ENCODE measurements at places on chromosomes 3 and 15.

- no peak for DNase-seq
Observed at GRCh38 chr3:194194051-194194756, 58.3 kb downstream of the HES1 start.

GRCh38 chr3:135000465-135000864 lies 205.4 kb downstream of the EPHB1 start:
- no peak for DNase-seq

DNA sequence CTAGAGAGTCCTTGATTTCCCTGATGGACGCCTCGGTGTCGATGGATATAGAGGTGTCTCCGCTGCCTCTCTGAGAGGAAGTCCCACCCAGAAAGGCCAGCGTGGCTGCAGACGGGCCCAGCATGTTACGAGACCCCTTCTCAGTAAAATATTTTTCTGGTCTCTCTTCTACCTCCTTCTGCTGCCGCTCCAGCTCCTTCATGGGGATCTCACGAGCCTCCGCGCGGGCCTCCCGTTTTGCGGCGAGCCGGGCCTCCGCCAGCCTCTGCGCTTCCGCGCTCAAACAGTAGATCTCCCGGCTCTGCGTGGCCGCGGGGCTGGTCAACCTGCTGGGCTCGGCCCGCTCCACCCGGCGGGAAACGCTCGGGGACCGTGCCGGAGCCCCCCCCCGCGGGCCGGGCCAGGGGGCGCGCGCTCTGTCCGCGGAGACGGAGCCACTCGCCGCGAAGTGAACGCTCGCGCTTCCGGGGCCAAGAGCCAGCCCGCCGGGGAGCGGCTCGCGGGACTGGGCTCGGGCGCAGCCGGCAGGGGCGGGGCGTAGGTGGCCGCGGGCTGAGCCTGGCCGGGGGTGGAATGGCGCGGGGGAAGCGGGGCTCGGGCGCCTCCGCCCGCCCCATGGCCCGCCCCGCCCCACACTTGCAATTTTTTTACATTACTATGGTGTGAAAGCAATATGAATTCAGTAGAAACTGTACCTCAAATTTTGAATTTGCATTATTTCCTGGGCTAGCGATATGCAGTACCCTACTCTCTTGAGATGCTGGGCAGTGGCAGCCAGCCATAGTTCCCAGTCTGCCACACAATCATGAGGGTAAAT lies 10.2 kb upstream of the KCNMB3 start:
- no peak for DNase-seq

- DNase-seq: no peak
Observed at GRCh38 chr3:152574461-152575079, 260.4 kb upstream of the P2RY1 start.

- no peak for DNase-seq
Observed at GRCh38 chr3:8886546-8886945, 76.7 kb downstream of the RAD18 start.

GRCh38 chr15:73946046-73946721 lies 19.9 kb downstream of the LOXL1 start:
- no peak for DNase-seq

DNA sequence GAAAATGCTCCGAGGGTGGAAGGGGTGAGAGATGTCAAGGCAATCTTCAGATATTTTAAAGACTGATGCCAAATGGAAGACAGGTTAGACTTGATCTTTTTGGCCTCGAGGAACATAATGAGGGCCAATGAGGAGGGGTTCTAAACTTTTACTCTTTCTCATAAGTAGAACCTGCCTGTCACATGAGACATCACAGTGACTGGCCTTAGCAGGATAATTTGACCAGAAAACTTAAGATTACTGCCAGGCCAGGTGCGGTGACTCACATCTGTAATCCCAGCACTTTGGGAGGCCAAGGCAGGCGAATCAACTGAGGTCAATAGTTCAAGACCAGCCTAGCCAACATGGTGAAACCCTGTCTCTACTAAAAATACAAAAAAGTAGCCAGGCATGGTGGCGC lies 12.2 kb downstream of the TM4SF4 start:
- DNase-seq: no peak

DNA sequence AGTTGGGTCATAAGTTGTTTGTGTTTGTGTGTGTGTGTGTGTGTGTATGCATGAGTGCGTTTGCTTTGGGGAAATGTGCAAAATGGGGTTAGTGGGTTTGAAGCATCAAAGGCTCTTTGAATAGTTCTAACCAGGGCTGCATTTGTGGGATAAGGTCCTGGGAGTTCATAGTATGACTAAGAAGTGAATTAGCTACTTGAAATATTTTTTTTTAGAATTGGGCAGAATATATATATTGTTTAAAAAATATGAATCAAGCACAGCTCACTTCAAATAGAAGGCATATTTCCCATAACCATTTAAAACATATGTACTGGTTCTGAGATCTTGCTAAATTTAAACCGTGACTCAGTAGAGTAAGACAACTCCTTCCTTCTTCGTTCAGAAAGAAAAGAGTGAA lies 43.1 kb downstream of the IGF2BP2 start:
- no peak for DNase-seq

DNA sequence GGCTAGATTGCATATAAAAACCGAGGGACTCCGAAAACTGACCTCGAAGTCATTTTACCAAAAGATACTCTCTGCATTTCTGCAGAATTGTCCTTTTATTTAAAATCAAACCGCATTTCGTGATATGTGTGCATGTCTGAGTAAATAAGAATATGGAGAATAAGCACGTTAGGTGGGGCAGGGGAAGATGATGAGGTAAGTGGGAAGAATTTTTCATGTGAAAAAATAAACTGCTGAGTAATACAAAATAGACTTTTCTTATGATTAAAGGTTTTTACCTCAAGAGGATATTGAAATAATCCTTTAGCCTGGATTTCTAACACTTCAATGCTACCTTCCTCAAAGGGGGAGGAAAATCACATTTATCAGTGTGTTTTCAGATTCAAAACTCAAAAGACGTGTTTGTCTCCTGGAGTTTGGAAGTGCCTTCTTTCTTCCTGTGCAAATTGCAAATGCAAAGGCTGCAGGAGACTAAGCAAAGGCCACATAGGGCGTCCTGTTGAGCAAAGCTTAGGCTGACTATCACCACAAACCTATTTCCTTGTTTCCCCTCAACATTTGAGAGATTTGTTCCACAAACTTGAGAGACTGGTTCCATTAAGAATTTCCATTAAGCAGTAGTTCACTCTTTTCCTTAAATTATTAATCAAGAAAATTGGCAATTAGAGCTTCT lies 813.5 kb downstream of the MCTP2 start:
- DNase-seq: no peak

- no peak for DNase-seq
Observed at GRCh38 chr15:94639701-94640100, 408.3 kb downstream of the MCTP2 start.

DNA sequence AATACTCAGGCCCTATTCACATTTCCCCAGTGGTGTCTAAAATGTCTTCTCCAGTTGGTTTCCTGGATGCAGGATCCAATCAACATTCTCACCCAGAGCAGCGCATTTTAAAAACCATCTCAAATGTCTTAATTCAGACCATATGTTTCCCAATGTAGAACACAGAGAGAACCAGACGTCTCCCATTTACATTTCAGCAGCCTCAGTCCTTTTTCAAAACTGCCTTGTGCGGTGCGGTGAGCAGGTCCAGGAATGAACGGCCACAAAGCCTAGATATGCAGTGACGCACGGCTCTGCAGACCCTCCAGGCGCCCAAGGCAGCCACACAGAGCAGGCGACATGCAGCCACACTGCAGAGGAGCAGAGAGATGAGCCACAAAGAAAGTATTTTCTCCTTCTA lies 66.1 kb upstream of the MEX3B start:
- DNase-seq: no peak

DNA sequence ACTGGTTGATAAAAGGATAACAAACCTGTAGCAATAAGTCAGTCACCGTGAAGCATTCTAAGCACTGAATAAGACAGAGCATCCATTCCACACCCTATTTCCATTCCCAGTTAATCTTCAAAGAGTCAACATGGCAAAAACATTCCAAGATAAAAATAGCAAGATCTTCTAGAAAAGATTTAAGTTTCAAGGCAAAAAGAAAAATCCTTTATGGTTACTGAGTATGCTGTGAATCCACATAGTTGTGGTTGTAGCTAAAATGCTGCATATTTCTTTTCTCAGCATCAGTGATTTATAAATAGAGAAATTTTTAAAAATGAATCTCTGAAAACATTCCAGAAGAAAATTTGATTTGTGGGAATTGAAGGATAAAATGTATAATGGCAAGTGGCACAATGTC lies 21.1 kb downstream of the GAP43 start:
- no peak for DNase-seq

DNA sequence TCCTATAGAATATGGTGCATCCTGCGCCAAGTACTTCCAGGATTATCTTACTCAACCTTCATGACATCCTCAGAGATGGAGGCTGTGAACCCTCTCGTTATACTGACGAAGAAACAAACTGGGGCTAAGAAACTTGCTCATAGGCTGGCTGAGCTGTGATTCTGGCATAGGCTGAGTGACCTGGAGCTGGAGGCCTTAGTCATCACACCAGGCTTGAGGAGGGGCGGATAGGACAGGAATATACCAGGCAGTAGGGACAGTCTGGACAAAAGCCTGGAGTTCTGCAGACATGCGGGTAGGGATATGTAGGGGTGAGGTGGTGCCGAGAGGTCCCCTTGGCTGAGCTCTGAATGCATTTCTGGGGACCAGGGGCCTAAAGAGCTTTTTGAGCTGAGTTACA lies 18.1 kb downstream of the HEMK1 start:
- no peak for DNase-seq

DNA sequence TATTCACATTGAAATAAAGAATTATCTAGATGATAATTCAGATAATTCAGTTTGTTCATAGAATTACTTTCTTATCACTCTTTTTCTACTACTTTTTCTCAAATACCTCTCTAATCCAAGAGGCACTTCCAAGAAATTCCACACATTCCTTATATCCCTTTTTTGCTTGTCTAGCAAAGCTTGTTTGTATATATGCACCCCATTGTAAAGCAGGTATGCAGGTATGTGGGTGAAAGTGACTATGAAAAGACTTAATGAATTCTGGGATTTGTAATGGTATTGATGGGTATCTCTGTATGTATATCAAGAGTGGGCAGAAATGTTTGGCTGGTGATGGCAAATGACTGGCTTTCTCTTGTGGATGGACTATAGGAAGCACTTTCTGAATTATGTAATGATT lies 94.1 kb upstream of the FGF7 start:
- DNase-seq: no peak

DNA sequence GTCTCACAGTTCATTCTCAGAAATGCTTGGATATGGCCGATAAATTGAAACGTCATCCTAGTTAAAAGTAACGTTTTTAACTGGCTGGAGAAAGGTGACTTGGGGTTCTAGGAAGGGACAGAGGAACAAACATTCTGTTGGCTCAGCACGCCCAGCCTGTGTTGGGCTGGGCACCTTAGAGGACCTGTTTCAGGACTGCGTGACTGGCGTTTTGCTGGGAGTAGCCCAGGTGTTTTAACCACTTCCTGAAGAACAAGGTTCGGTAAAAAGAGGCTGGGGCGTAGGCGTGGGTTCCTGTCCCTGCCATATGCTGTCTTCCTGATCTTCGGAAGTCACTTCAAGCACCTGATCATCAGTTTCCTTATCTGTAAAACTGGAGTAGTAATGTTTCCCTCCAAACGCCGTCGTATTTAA lies 1.1 kb upstream of the TLNRD1 start:
- no peak for DNase-seq

GRCh38 chr3:148226246-148226645 lies 471.5 kb upstream of the AGTR1 start:
- DNase-seq: no peak

DNA sequence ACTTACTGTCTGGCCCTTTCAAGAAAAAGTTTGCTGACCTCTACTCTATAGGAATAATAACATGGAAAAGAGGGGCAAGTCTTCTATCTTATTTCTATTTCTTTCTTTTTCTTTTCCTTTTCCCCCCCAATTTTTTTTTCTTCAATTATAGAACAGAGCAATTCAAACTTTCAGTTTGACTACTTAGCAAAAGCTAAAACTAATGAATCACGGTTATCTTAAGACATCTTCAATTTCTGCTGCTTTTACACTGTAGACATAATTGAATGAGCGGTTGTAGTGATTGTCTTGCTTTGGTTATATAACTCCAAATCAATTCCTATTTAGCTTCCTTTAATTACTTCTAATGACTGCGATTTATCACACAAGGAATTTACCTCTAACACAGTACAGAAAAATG lies 74.3 kb upstream of the P2RY1 start:
- no peak for DNase-seq

DNA sequence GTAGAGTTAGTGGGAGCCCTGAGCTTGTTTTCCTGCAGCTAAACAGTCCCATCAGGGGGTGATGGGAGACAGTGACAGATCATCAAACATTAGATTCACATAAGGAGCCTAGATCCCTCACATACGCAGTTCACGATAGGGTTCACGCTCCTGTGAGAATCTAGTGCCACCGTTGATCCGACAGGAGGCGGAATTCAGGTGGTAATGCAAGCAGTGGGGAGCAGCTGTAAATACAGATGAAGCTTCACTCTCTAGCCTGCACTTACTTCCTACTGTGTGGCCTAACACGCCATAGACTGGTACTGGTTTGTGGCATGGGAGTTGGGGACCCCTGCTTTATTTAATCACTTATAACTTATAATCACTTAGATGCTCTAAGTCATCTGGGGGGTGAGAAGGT lies 179.1 kb downstream of the AKAP13 start:
- DNase-seq: no peak

DNA sequence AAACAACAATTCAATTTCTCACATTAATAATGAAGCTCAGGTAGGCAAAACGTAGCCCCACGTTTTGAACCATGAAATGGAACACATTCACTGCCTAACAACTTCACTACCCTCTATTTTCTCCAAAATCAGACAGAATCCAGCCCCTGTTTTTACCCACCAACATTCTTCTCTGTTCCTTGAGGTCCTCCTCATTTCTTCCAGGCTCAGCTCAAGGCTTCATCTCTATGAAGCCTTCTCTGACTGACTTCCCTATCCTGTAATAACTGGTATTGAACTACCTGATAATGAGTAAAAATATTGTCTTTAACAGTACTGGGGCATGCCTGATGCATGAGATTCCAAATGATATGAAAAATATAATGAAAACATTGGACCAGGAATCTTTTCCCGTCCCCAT lies 2.2 kb downstream of the TFRC start:
- DNase-seq: no peak

GRCh38 chr3:71714595-71714994 lies 10.6 kb downstream of the EIF4E3 start:
- no peak for DNase-seq

GRCh38 chr3:198079771-198080520 lies 119.9 kb downstream of the LMLN start:
- DNase-seq: no peak

DNA sequence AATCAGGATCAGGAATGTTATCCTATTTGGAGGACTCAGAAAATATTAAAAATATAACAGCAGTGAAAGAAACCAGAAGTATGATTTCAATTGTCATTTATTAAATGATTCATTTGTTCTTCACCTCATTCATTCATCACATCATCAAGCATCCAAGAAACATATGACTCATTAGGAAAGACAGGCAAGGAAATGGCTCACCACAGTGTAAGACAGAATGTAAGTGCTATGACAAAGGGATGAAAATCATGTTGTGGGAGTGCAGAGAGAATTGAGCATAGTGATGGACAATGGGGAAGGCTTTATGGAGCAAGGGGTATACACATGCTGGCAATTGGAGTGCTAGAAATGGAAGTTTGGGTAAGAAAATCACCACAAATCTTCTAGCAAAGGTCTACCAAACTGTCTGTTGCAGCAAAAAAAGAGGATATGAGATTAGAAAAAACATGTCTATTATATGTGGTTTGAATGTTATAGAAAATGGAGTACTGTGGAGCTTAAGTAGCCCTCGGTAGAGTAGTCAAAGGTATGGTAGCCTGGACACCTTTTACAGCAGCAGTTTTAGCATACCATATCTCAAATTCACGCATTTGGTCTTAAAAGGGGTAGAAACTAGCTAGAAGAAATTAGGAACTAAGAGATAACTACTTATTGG lies 111.1 kb upstream of the GPR149 start:
- DNase-seq: no peak

Measured in D721Med (cell line).